ENCODE measurements at places on chromosomes 5 and 9.

GRCh38 chr9:34185778-34186551, 7.1 kb downstream of the UBAP1 start:
- no peaks in the 10 kb centered on the region for H3K36me3 ChIP-seq
- H3K4me3 ChIP-seq = no peak overlapping the region
- H3K27ac ChIP-seq = peak overlapping the region; percentile 86
- H3K27me3 ChIP-seq = no peaks in the 10 kb centered on the region
- H3K4me1 ChIP-seq = peaks cover 18% of the 10 kb centered on the region

- H3K27me3 ChIP-seq = no peaks in the 10 kb centered on the region
- H3K36me3 ChIP-seq = no peaks in the 10 kb centered on the region
- H3K4me1 ChIP-seq = no peaks in the 10 kb centered on the region
- H3K4me3 ChIP-seq = no peak overlapping the region
- DNase-seq = no peak
These were observed 43.3 kb upstream of the ALDH1A1 start for GRCh38 chr9:72996114-72996513.

DNA sequence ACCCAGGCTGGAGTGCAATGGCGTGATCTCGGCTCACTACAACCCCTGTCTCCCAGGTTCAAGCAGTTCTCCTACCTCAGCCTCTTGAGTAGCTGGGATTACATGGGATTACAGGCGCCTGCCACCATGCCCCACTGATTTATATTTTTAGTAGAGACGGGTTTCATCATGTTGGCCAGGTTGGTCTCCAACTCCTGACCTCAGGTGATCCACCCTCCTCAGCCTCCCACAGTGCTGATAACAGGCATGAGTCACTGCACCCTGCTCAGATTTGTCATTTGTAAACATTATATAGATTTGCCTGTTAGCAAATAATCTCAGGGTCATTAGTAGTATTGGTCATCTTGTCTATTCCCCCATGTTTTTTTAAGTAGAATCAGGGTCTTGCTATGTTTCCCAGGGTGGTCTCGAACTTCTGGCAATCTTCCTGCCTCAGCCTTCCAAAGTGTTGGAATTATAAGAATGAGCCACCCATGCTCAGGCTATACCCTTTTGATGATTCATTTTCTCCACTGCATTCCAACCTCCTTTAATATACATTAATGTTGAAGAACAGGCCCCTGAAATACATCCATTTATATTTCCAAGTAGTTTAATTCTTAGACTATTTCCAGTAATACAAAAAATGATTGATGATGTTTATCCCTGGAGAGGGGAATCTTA, 17.3 kb downstream of the CENPH start:
- no peaks in the 10 kb centered on the region for H3K36me3 ChIP-seq
- H3K27me3 ChIP-seq = no peaks in the 10 kb centered on the region
- no peak for DNase-seq
- H3K4me3 ChIP-seq = no peak overlapping the region

DNA sequence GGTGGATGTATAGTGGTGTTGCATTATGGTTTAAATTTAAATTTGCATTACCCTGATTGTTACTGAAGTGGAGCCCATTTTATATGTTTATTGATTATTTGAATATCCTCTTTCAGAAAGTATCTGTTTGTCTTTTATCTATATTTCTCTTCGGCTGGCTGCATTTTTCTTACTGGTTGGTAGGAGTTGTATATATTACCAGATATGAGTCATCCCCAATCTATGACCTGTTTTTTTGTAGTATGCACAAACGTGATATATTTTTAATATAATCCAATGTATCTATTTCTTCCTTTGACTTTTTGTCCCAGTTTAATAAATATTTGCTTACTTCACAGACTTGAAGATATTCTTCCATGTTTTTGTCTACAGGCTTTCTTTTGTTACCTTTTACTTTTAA, 29.3 kb upstream of the CAMK4 start:
- no peak overlapping the region for H3K4me3 ChIP-seq
- DNase-seq = no peak
- no peaks in the 10 kb centered on the region for H3K36me3 ChIP-seq
- no peak overlapping the region for H3K27ac ChIP-seq

GRCh38 chr9:136849038-136849959, at the start of gene PHPT1:
PHPT1 (plus strand) TSS chr9:136849409; CDS start chr9:136849431, 22 bp downstream.
- H3K4me3 ChIP-seq = peak within 1 kb of the TSS; percentile 78
- H3K36me3 ChIP-seq = no peaks in the 10 kb centered on the region
- H3K27ac ChIP-seq = peak within 1 kb of the TSS; percentile 78
- DNase-seq = peak; percentile 99
- H3K4me1 ChIP-seq = peaks cover 9% of the 10 kb centered on the region

DNA sequence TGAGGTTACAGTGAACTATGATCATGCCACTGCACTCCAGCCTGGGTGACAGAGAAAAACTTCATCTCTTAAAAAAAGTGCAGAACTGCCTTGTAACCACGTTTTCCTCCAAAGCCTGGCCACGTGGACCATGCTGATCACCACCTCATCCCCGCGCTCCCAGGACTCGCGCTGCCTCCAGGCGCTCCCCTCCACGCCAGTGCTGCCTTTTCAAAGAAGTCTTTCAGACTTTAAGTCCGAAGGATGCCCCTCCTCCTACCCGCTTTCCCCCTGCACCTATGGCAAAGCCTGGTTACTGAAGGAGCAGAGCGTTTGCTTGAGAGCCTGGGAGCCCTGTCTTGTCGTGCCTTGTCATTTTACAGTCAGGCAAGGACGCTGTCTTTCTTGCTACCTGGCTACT, 43.8 kb downstream of the HABP4 start:
- H3K36me3 ChIP-seq = no peaks in the 10 kb centered on the region
- H3K27me3 ChIP-seq = no peaks in the 10 kb centered on the region
- no peaks in the 10 kb centered on the region for H3K4me1 ChIP-seq

DNA sequence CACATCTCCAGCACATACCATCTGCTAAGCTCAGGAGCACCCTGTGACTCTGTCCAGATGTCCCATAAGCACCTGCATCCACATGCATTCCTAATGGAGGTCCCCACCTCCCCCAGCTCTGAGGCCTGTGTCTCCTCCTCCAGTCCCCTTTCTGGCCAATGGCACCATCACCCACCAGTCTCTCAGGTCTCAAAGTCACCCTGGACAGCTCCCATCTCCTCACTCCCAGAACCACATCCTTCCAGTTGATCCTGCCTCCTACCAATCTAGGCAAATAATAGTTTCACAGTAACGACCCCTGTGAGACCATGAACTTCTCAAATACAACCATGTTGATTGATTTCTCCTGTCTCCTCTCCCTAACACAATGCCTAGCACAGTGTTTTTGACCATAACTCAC, 40.1 kb downstream of the GGTA1 start:
- H3K4me3 ChIP-seq = no peak overlapping the region
- H3K36me3 ChIP-seq = no peaks in the 10 kb centered on the region
- no peak for DNase-seq
- no peaks in the 10 kb centered on the region for H3K4me1 ChIP-seq
- no peaks in the 10 kb centered on the region for H3K27me3 ChIP-seq

DNA sequence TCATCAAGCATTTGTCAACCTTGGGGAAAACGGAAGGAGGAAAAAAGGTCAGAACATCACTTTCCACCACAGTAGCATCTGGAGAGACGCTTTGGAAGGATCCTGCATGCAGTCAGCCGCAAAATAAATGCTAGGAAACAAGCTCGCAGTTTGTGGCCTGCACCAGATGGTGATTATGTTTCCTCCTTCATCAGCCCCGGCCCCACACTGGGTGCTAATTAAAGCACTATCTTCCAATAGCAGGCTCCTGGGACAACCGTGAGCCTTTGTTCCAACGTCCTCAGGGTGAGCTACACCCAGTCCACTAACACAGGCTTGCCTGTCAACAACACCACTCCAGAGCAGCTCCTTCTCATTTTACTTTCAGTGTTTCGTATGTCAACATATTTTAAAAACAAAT, 64.0 kb downstream of the RNF130 start:
- no peaks in the 10 kb centered on the region for H3K36me3 ChIP-seq
- H3K4me3 ChIP-seq = no peak overlapping the region
- no peak overlapping the region for H3K27ac ChIP-seq
- H3K27me3 ChIP-seq = no peaks in the 10 kb centered on the region
- no peaks in the 10 kb centered on the region for H3K4me1 ChIP-seq

DNA sequence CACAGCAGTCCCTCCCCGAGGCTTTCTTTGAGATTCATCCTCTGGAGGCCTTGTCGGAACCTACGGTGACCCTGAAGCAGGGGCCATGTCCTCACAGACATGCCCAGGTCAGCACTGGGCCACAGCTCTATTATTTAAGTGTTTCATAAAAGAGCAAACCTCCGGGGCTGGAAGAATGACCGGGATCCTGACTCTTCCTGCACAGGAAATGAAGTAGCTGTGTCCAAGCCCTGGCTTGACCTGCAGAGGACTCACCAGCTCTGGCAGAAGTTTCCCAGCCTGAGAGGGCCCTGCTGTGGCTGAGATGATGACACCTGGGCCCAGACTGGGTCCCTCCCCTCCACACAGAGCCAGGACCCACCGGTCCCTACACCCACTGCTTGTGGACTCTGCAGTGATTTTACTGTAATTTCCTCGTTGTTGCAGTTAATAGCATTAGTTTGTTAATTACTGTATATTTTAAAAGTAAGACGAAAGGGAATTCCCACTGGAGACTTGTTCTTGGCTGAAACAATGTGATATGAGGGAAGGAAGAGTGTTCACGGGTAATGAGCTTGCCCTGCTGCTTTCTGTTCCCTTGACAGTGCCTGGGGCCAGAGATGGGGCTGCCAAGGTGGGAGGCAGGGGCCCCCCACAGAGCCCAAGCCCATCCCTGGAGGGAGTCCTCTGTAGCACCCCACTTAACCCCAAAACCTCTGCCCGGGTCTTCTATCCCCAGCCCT, 72.2 kb downstream of the PCDH1 start:
- H3K27ac ChIP-seq = peak overlapping the region; percentile 5
- no peaks in the 10 kb centered on the region for H3K36me3 ChIP-seq
- no peaks in the 10 kb centered on the region for H3K4me1 ChIP-seq
- no peaks in the 10 kb centered on the region for H3K27me3 ChIP-seq
- H3K4me3 ChIP-seq = no peak overlapping the region
- DNase-seq = no peak

DNA sequence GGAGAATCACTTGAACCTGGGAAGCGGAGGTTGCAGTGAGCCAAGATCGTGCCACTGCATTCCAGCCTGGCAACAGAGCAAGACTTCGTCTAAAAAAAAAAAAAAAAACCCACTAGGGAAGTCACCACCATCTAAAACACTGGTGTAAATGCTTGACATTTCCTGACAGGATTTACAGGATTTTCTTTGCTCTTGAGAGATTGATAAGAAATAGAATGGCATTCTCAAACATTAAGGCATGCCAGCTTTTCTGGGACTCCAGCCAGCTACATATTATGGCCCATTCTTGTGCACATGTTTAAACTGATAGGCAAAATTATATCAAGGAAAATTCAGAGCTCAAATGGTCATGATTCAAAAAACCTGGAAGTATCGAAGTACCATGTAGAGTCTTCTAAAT, 28.7 kb downstream of the GTF3C4 start:
- H3K36me3 ChIP-seq = no peaks in the 10 kb centered on the region
- H3K4me3 ChIP-seq = no peak overlapping the region
- DNase-seq = no peak

DNA sequence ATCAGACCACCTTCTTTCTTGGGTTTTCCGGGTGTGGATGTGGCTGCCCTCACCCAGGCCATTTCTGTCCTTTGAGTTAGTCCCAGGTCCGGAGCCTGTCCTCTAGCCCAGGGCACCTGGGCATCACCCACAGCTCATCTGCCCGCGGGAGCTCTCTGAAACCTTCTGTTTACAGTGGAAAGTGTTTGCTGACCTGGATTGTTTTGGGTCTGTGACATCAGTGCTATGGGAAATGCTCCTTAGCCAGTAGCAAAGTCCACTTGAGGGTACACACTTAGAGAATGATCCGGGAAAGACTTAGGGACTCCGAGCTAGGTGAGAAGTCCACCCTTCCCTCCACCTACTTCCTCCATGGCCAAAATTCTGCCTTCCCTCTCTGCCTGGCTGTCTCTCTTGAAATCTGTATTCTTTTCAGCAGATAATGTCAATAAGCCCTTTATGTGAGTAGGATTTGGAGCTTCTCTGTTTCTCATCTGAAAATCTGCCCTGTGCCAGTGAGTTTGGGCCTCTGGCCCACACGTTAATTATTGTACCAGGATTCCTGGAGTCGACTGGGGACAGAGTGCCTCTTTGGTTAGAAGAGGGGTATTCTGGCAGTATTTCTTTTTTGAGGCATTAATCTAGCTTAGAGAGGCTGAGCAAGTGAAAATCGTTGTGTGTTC, 19.9 kb downstream of the ABLIM3 start:
- no peak overlapping the region for H3K4me3 ChIP-seq
- no peaks in the 10 kb centered on the region for H3K27me3 ChIP-seq
- peak overlapping the region; percentile 66 for H3K27ac ChIP-seq
- no peaks in the 10 kb centered on the region for H3K36me3 ChIP-seq
- no peak for DNase-seq

- peak overlapping the region; percentile 53 for H3K27ac ChIP-seq
- no peaks in the 10 kb centered on the region for H3K4me1 ChIP-seq
- H3K36me3 ChIP-seq = no peaks in the 10 kb centered on the region
These were observed 44.6 kb upstream of the SHOC1 start for GRCh38 chr9:111839387-111839786.

GRCh38 chr5:15353086-15353645, 146.8 kb upstream of the FBXL7 start:
- no peaks in the 10 kb centered on the region for H3K36me3 ChIP-seq
- H3K4me3 ChIP-seq = no peak overlapping the region
- H3K27ac ChIP-seq = no peak overlapping the region
- H3K4me1 ChIP-seq = no peaks in the 10 kb centered on the region

- no peak overlapping the region for H3K27ac ChIP-seq
- H3K27me3 ChIP-seq = no peaks in the 10 kb centered on the region
- DNase-seq = no peak
- H3K4me1 ChIP-seq = no peaks in the 10 kb centered on the region
- no peaks in the 10 kb centered on the region for H3K36me3 ChIP-seq
These were observed 263.6 kb upstream of the C9orf72 start for GRCh38 chr9:27836661-27837401.

DNA sequence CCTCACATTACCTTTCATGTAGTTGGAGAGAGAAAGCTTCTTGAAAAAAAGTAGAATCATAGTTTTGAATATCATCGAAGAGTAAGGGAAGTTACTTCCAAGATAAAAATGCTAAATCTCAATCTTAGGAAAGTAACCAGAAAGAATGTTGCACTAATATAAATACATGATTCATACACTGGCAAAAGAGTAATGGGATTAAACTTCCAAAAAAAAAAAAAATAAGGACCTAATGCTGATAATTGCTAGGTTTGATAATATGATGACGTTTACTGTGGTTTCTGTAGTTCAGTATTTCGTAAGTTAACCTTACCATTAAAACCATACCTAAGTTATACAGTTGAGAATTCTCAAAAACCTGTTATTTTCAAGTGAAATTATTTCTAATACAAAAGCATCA, 573.8 kb upstream of the CDH9 start:
- no peak overlapping the region for H3K4me3 ChIP-seq
- no peak overlapping the region for H3K27ac ChIP-seq
- H3K36me3 ChIP-seq = no peaks in the 10 kb centered on the region
- H3K4me1 ChIP-seq = no peaks in the 10 kb centered on the region
- no peak for DNase-seq

Data from breast epithelium (tissue), 4 donors.